ENCODE measurements at places on chromosomes 7 and 10.
A peak's percentile ranks its signal among the peaks of the same experiment; 100 is the strongest.

GRCh38 chr10:111104811-111105210 lies 28.0 kb downstream of the ADRA2A start:
- no peak for DNase-seq

DNA sequence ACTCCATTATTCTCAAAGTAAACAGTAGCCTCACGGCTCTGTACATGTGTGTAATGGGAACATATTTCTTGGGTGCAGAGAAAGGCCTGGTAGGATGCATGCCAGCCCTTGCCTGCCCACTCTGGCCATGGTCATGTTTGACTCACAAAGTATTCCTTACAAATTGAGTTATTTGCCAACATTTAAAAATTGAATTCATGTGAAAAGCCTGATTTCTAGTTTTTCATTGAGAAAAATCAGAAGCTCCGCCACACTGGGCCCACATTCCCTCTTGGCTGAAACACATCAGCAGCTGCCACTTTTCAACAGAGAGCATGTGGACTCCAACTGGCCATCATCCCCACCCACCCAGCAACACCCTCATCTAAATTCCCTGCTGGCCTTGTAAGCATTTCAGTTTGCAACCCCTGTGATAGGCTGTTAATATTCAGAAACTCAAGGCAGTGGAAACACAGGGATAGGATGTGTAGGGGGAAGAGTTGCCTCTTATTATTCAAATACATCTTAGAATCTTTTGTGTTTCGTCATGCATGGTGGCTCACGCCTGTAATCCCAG lies 40.9 kb downstream of the CDH23 start:
- DNase-seq = no peak

DNA sequence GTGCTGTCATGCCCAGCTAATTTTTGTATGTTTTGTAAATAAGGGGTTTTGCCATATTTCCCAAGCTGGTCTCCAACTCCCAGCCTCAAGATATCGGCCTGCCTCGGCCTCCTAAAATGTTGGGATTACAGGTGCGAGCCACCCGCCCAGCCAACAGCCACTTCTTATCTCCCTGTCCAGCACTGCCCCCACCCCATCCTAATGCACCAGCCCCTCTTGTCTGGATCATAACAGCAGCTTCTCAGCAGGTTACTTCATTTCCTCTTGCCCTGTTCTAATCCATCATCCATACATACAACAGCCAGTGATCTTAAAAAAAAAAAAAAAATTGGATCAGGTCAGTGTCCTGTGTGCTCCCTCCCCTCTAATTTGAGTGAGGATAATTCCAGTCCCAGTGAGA lies 12.8 kb upstream of the FRAT2 start:
- no peak for DNase-seq

DNA sequence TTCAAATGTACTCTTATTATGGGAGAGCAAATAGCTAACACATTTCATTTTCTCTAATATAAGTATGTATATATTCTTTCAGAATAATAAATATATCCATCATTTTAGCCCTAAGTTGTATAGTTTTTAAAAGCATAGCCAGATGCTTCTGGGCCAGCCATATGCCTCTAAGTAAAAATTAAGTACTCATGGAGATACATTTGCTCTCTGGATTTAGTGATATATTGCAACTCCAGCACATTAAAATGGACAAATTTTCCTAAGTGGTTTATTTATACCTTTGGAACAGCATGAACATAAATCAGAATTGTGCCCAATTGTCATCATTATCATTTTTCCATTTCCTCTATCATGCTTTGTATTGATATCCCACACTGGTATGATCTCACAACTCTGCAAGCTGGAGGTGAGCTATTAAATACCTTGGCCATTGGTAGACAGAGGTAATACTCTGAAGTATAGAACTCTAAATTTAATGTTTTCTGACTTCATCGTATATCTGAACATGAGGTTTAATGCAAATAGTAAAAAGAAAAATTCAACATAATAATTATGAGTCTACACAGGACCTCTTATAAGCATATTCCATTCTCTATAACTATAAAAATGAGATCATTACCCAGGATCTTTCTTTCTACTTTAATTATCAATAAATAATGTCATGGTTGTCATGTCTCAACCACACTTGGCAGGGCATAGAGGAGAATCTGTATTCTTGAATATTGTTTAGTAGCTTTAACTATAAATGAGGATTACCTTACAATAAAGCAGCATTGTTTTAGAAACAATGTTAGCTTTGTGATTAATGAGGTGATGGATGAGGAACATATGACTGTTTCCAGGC lies 90.8 kb downstream of the AGMO start:
- DNase-seq = no peak

DNA sequence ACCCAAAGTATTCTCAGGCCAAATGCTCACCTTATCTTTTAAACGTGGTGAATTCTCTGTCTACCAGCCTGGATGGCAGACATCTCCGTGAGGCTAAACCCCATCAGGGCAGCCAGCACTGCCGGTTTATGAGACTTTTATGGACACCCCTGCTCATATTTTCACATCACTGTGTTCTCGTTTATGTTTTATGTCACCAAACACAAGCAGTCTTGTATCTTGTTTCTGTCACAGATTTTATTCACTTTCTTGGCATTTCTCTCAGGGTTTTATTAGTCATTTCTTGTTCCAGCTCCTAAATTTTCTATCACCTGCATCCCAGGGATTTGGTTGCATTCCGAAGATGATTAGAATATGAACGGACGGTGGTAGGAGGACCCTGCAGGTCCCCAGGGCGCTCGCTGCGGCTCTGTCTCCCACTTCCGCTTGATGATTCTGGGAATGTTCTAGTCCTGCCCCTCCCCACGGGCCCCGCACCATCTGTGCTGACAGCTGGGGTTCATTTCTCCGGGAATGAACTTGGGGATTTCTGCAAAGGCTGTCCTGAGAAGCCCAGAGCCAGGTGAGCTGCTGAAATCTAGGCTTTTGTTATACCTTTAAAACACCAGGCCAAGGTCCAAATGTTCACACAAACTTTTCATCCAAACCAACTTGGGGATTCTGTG lies 217.6 kb downstream of the GFRA1 start:
- DNase-seq = no peak

- peak; percentile 43 for DNase-seq
Measured at GRCh38 chr10:132637477-132638129, 100.0 kb downstream of the INPP5A start.
